ENCODE measurements at places on chromosomes 6 and 20.
A peak's percentile ranks its signal among the peaks of the same experiment; 100 is the strongest.

- DNase-seq, result no peak
Measured at GRCh38 chr20:62588458-62589149, 53.7 kb upstream of the SLCO4A1 start.

- no peak for DNase-seq
Measured at GRCh38 chr6:43428874-43429273, 1.5 kb downstream of the ABCC10 start.

DNA sequence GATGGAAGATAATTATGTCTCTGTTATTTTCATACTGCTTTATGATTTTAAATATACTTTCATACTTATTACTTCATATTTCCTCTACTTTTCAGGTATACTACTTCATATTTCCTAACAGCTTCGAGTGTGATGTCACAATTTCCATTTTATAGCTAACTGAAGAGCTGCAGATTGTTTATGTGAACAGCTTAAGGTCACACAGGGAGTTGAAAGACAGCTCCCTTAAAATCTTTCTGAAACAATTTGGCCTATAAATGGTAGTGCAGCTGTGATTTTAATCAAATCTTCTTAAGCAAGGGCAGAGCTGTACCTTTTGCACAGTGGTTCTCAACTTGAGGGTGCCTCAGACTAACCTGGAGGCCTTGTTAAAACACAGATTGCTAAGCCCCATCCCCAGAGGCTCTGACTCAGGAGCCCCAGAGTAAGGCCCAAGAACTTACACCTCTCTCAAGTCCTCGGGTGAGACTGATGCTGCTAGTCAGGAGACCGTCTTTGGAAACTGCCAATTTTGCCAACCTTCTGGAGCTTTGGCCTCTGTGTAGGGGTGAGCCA, 347.0 kb upstream of the HSF2 start:
- DNase-seq, result no peak

DNA sequence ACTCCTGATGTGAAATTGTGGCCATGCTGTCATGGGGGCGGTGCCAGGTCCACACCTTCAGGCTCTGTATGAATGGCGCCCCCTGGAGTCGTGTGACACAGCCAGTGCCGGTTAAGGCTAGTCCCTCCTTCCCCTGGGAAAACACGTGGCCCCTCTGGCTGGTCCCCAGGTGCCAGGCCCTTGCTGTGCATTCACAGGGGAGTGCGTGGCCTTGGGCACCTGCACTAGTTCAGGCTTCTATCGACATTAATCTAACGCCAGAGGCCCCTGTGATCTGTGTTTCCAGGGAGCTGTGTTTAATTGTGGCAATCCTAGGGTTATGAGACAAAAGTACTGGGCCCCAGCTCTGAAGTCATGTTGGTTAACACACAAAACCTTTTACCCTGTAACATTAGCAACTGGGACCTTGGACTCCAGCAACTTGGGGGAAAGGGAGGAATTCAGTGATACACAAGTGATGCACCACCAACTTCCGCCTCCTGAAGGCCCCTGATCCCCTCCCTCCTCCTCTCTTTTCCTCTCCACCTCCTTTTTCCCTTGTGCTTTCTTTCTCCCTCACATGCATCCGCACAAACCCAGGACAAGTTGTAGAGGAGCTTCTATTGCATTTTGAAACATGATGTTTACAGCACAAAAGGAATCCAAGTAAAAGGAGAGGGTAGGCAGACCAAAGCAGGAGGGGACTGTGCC, 74.0 kb downstream of the SSR1 start:
- DNase-seq, result peak; percentile 91

GRCh38 chr20:19706463-19706862, 51.6 kb upstream of the RIN2 start:
- DNase-seq, result no peak

GRCh38 chr20:15146948-15147347, 809.5 kb upstream of the FLRT3 start:
- no peak for DNase-seq

GRCh38 chr6:69796073-69796641, 653 bp downstream of the LMBRD1 start:
- peak; percentile 75 for DNase-seq

- DNase-seq, result peak; percentile 65
Measured at GRCh38 chr20:7637184-7637583, 303.1 kb downstream of the HAO1 start.

GRCh38 chr20:19338960-19339359, 126.5 kb downstream of the SLC24A3 start:
- DNase-seq, result no peak

DNA sequence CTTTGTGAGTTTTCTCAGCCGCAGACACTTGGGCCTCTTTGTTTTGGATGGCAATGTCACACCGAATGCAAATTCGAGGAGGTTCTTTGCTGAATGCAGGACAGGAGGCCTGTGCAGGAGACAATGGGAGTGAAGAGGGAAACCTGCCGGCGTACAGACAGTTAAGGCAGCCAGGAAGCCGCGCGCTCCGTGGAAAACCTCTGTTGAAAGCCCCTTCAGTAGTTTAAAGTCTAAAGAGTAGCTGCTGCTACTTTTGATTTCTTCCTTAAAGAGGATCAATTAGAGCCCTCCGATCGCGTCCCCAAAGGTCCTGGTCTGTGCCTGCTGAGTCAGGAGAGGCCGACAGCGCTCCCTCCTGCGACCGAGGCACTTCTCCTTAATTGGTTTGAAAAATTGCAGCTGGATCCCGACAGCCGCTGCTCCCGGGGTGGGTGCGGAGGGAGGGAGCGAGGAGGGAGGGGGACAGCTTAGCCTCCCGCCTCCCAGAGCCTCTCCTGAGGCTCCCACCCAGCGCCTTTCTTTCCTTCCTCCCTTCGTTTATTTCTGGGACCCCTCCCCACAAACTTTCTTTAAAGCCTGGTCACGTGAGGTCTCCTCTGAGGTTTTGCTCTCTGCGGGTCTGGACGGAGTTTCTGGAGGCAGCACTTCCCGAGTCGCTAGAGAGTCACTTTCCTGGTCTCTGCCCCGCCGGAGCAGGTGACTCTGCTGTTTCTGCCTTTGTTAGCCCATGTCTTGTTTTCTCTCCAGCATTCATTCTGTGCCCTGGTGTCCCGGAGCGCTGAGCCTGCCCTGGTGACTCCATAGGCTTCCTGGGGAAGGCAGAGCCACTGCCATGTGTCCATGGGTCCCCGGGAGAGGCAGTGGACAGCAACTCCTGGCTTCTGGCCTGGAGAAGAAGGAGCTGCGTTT, 22.3 kb upstream of the RPP40 start:
- DNase-seq, result peak; percentile 37

- no peak for DNase-seq
Measured at GRCh38 chr6:109877028-109878004, 100.8 kb upstream of the GPR6 start.

DNA sequence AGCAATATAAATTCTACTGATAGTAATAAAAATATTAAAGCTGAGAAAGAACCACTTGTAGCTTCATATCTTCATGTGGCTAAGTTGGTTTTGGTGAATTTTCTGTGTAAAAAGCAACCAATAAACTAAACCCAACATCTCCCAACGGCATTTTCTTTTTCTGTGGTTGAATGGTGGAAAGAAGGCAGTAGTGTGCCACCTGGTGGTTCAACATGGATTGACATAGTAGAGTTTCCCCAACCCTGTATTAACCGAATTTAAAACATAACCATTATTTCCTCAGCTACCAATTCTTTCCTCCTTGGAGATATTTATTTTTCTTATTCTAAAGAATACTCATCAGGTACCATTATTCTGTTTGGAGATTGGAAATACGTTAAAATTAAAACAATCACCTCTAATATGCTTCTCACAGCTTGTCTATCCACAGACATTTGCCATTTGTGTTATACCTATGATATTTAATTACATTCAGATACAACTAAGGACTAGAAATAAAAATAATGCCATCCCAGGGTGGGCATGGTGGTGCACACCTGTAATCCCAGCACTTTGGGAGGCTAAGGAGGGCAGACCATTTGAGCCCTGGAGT, 117.1 kb upstream of the EEF1E1 start:
- DNase-seq, result peak; percentile 69

Data from HT-29 (cell line).